ENCODE measurements at places on chromosomes 4 and X. TPM values are rescaled to one million over a fixed set of nuclear protein-coding genes. Genes with fewer than 3 reads are reported as not detected.

TREX2 gene
- total RNA-seq = 1.2 TPM

PARM1 gene
- 23.3 TPM for total RNA-seq

CLCN4 gene
- 0.71 TPM for total RNA-seq

PNCK gene
- total RNA-seq = 23.3 TPM

MAGEA1 gene
- not detected for total RNA-seq

TRIM61 gene
- not detected for total RNA-seq

ASB5 gene
- total RNA-seq = 20.5 TPM

TMSB15A gene
- 0.66 TPM for total RNA-seq

ADGRL3 gene
- 7.1 TPM for total RNA-seq

CFAP99 gene
- not detected for total RNA-seq

MAGEA9B gene
- not detected for total RNA-seq

SUPT20HL1 gene
- total RNA-seq = not detected

BANK1 gene
- 2.7 TPM for total RNA-seq

TAF7L gene
- not detected for total RNA-seq

FAM13A gene
- total RNA-seq = 25.0 TPM

WAS gene
- total RNA-seq = 3.2 TPM

CPEB2 gene
- 23.7 TPM for total RNA-seq

FAM47A gene
- total RNA-seq = not detected

QRFPR gene
- not detected for total RNA-seq

FATE1 gene
- not detected for total RNA-seq

RAI2 gene
- total RNA-seq = 32.8 TPM

RASGEF1B gene
- 5.7 TPM for total RNA-seq

SORBS2 gene
- total RNA-seq = 1,625 TPM

ARSJ gene
- total RNA-seq = 18.1 TPM

FAM9B gene
- total RNA-seq = not detected
